8988T (cell line): ENCODE measurements at places on chromosomes 12 and 14.

DNA sequence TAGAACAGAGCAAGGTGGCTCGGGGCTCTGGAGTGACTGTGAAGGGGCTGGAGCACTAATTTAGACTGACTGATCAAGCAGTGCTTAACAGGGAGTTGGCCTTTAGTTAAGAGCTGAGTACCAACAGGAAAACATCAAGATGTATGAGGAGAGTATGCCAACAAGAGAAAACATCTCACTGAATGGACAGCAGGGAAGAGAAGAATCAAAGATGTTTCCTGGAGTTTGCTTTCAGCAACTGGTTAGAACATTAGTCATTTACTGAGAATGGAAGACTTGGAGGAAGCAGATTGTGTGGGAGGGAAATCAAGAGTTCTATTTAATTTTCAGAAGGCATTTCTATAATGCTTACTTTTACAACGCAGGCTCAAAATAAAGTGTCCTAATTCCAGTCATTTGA, 259.3 kb downstream of the ADAMTS20 start:
- no peak for DNase-seq

GRCh38 chr12:92628476-92628875, 74.3 kb upstream of the PLEKHG7 start:
- DNase-seq: no peak

GRCh38 chr12:114933428-114934160, 249.6 kb upstream of the TBX3 start:
- no peak for DNase-seq

GRCh38 chr14:96502621-96503305, 581 bp downstream of the PAPOLA start:
- peak; percentile 55 for DNase-seq

DNA sequence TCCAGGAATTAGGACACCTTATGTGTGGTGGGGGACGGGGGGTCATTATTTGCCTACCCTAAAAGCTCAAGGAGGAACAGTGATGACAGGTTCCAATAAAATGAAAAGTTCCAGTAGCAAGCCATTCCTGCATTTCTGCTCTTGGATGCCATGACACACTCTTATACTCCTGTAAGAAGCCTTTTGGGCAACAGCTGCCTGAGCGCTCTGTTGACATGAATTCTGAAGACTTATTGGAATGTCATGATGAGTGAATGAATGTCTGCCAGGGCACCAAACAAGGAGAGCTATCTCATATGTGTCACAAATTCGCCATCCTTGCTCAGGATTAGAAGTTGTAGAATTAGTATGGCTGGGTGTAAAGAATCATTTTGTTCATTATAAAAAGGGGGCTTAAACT, 36.3 kb downstream of the PTGER2 start:
- no peak for DNase-seq

GRCh38 chr12:104152685-104153241, 14.8 kb upstream of the NFYB start:
- DNase-seq: no peak

- no peak for DNase-seq
Observed at GRCh38 chr14:91258011-91258618, 13.6 kb upstream of the GPR68 start.

GRCh38 chr12:92769124-92769901, 66.5 kb downstream of the PLEKHG7 start:
- no peak for DNase-seq

GRCh38 chr14:72476657-72477499, 417.0 kb downstream of the DPF3 start:
- no peak for DNase-seq

DNA sequence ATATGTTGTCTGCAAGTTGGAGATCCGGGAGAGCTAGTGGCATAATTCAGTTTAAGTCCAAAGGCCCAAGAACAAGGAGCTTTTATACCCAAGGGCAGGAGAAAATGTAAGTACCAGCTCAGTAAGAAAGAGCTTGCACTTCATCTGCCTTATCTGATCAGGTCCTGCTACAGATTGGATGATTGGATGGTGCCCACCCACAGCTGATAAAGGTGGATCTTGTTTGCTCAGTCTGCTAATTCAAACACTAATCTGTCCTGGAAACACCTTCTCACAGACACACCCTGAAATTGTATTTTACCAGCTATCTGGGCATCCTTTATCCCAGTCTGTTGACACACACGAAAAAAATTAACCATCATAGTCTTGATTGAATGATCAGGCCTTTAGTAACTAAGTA, 230.7 kb upstream of the SLC16A7 start:
- DNase-seq: no peak

- no peak for DNase-seq
Observed at GRCh38 chr14:88866305-88866704, 41.9 kb downstream of the TTC8 start.

GRCh38 chr12:13436696-13437391, 240.3 kb downstream of the EMP1 start:
- no peak for DNase-seq

DNA sequence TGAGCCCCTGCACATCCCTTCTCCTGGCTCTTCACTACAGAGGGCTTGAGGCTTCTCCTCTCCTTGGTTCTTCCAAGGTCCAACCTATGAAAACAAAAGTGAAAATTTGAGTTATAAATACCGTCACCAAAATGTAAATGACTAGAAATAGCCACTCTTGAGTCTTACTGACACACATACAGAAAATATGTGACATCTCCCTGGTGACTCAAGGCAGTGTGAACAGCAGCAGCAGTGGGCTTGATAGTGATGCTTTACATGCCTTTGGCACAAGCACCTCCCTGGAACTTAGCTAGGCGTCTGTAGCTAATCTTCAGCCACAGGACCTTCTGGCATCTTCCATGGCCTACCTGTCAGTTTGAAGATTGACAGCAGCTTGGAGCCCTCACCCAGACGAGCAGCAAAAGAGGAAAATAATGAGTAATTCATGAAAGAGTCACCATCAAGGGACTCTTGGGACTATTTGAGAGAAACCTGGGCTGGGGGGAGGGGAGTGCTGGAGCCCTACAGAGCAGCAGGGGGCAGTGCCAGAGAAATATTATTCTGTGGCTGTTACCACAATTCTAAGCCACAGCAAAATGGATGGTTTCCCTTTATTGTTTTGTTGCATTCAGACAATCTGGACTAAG, 158.0 kb downstream of the KCNK10 start:
- no peak for DNase-seq

DNA sequence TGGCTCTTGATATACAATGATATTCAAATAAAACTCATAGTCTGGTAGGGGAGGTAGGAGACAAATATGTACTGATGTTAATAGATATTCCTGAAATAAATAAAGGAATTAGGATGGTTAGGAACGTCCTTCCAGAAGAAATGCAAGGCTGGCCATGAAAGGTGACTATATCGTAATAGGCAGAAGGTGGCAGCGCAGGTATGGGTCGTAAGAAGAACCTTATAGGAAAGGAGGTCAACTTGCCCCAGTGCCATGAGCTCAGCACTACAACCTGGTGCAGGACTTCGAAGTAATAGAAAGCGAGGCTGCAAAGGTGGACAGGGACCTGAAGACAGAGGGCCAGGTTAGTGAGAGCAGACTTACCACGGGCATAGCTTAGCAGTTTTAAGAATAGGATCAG, 55.3 kb upstream of the FGD4 start:
- no peak for DNase-seq

GRCh38 chr12:12561371-12562015, 1.2 kb downstream of the DUSP16 start:
- DNase-seq: no peak

DNA sequence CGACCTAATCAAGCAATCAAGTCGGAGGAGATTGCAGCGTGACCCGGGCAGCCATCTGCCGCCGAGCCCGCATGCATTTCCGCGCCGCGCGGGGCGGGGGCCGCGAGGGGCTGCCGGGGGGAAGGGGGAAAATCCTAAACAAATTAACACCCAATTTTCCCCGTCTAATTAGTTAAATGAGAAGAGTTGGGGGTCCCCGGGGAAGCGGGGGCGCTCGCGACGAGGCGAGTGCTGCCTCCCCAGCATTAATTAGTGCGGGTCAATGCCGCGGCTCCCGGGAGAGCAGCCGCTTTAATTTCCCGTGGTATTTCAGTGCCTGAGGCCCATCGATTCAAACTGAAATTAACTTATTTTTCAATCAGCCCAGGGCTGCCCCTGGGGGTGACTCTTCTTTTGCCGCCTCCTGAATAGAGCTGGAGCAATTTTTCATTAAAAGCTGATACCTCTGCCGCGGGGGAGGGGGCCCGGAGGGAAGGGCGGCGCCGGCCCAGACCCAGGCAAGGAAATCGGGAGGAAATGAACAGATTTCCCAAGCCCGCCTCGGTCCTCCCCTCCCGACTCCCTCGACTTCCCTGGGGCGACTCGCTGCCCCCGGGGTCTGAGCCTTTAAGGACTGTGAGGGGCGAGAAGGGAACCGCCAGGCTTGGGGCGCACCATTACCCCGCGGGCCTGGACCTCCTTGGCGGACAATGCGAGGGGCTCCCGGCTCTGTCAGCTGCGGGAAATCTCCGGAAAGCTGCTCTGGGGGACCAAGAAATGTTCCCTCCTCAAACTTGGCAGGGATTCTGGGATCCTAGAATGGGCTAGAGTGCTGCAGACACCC, 18.9 kb downstream of the VSX2 start:
- DNase-seq: no peak

GRCh38 chr12:123488539-123489230, 30.7 kb downstream of the SNRNP35 start:
- no peak for DNase-seq

GRCh38 chr12:132886529-132887477, 602 bp downstream of the CHFR start:
- DNase-seq: no peak

GRCh38 chr14:36505181-36505815, 14.7 kb downstream of the NKX2-1 start:
- DNase-seq: no peak

DNA sequence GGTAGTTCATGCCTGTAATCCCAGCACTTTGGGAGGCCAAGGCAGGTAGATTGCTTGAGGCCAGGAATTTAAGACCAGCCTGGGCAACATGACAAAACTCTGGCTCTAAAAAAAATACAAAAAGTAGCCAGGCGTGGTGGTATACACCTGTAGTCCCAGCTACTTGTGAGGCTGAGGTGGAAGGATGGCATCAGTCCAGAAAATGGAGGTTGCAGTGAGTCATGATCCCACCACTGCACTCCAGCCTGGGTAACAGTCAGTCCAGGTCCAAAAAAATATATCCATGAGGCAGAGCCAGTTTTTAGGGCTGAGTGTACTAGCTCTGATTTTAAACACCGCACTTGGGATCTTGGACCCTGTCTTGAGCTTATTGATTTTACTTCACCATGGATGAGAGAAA, 30.6 kb upstream of the FICD start:
- no peak for DNase-seq

GRCh38 chr12:17108877-17109541, 503.0 kb upstream of the LMO3 start:
- DNase-seq: no peak

DNA sequence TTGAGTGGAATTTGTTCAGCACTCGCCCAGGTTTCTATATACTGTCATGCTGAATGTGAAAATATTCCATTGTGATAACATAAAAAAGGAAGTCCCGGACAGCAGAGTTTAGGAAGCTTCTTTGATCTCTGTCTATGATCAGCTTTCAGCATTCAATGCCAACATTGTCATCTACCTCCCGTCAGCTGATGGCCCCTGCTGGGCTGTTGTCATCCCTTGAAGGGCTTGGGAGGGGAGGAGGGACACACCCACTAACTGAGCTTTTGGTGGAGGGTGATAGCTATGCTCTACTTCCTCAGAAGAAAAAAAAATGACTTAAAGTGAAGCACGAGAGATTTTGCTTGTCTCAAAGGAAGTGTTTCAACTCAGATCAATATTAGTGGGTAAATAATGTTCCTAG, 4.7 kb upstream of the KRT77 start:
- DNase-seq: no peak

- no peak for DNase-seq
Observed at GRCh38 chr12:76706101-76706500, 57.8 kb upstream of the ZDHHC17 start.

DNA sequence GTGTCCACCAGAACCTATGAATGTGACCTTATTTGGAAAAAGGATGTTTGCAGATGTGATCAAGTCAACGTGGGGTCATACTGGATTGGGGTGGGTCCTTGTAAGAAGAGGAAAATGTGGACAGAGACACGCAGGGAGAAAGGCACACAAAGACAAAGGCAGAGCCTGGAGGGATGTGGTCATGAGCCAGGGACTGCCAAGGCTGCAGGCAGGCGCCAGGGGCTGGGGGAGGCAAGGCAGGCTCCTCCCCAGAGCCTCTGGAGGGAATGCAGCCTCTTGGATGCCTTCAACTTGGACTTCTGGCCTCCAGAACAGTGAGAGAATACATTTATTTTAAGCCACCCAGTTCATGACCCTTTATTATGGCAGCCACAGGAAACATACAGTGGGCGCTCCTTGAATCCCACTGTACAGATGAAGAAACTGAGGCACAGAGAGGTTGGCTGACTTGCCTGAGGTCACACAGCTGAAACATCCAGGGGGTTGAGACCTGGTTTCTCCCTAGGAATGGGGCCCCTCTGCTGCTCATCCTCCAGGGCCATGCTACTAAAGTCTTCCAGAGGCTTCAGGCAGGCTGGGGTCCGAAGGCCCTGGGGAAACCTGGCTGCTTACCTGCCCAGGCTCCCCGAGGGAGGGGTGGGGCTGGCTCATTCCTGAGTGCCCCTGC, 99.7 kb downstream of the RFLNA start:
- DNase-seq: no peak

GRCh38 chr12:19652386-19652785, 213.1 kb downstream of the AEBP2 start:
- no peak for DNase-seq

DNA sequence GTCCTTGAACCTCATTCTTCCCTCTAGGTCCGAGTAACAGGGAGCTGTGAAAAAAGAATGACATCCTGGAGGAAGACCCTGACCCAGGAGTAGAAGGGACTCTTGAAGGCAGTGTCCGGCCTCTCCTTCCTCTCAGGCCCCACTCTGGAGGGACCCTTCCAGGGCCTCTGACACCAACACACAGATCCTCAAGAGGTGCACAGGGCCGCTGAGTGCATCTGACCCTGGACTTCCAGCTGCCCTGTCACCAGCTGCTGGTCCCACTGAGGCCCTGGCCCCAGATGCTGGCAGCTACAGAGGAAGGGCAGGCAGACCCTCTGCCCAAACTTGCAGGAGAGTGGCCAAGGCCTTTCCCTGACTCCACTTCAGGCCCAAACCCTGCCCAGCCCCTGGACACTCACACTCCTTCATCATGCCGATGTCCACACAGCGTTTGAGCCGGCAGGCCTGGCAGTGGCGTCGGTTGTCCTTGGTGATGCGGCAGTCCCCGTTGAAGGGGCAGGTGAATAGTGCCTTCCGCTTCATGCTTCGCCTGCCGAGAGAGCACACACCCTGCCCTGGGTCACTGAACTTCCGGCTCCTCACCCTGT, 40.1 kb downstream of the VDR start:
- DNase-seq: no peak

DNA sequence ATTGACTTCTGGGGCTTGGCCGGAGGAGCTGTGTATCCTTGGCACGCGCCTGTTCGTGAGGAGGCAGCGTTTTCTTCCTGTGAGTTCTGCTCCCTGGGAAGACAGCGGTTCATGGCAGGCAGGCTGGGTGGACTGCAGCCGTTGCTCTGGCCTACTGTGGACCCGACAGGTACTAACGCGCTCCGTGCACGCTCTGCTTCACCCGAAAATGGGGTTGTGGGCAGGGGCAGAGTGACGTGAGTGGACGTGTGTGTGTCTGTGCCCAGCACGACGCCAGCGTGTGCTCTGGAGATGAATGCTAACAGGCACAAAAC, 179.1 kb downstream of the KIF26A start:
- no peak for DNase-seq
